Caudate nucleus (tissue), 63 donors: ENCODE measurements at places on chromosomes 3 and 15.

DNA sequence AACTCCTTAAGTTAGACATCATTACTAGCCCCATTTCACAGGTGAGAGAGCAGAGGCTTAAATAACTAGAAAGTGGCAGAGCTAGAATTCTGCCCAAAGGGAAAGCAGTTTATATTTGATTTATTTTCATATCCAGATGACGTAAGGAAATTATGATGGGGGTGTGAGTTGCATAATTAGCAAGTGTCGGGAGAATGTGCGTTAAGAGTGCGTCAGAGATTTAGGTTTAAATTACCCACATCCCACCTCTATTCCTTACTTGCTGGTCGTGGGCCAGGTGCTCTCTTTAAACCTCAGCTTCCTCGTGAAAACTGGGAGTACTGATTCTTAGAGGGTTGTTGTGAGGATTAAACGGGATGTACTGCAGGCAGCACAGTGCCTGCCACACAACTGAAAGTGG, 32.3 kb downstream of the FSTL1 start:
- DNase-seq = no peak

DNA sequence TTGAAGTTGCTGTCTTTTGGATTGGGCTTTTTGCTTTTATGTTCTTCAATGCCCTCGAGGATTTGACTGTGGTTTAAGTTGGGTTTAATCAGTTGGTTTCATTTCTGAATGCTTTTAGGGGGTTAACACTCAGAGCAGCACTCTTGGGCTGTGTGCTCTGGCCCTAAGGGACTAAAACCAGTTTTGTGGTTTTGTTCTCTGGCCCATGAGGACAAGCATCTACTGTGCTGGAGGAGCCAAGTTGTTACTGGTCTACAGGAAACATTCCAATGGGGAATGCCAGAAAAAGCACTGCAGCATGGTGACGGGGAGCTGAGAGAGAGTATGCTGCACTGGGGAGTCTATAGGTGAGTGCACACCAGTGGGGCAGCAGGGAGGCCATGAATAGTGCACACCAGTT, 596.9 kb downstream of the ZBBX start:
- no peak for DNase-seq

- peak; percentile 80 for DNase-seq
These were observed 97.3 kb downstream of the NPAP1 start for GRCh38 chr15:24772686-24773373.

DNA sequence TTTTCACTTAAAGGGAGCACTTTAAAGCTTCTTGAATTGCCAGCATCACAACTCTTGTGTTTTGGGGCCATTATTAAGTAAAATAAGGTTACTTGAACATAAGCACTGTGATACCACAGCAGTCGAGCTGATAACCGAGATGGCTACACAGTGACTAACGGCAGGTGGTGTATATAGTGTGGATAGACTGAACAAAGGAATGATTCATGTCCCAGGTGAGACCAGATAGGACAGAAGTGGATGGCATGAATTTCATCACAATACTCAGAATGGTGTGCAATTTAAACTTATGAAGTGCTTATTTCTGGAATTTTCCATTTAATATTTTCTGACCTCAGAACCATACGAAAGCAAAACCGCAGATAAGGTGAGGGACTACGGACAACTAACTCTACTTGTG, 40.2 kb downstream of the PBRM1 start:
- no peak for DNase-seq

- DNase-seq = no peak
These were observed 62.7 kb upstream of the CCR4 start for GRCh38 chr3:32888739-32889138.

- DNase-seq = peak; percentile 51
These were observed 12.0 kb downstream of the MESD start for GRCh38 chr15:80977627-80978036.

DNA sequence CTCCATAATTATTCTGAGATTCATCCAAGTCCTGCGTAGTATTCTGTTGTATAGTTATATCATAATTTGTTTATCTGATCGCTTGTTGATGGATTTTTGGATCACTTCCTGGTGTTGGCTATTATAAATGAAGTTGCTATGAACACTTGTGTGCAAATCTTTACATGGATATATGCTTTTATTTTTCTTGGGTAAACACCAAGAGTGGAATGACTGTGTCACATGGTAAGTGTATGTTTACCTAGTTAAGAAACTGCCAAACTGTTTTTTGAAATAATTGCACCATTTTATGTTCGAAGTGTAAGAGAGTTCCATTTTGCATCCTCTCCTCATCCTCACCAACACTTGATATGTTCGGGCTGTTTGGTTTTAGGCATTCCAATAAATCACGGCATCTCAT, 360.4 kb upstream of the FRG2C start:
- DNase-seq = no peak

DNA sequence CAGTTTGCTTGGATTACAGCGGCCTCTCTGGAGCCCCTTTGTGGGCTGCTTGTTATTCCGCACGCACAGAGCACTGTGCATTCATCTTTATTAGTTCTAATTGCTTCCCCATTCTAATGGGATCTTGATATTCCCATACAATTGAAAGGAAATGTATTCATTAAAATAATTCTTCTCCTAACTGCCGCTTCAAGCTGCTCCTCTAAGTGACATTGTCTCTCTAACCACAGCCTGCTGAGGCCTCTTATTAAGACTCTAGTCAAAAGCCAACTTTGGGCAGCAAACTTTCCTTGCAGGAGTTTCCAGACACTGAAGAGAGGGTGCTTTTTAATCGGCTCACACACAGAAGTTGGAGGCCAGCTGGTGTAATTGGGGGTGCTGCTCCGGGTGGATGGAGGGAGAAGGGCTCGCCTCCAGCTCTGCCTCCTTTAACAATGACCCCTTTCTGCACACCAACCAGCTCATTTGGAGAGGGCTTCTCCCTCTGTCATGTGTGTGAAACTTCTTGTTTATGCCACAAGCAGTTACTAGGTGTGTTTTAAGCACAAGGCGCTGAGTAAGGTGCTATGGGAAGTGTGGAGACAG, 5.6 kb upstream of the MAGEF1 start:
- no peak for DNase-seq

DNA sequence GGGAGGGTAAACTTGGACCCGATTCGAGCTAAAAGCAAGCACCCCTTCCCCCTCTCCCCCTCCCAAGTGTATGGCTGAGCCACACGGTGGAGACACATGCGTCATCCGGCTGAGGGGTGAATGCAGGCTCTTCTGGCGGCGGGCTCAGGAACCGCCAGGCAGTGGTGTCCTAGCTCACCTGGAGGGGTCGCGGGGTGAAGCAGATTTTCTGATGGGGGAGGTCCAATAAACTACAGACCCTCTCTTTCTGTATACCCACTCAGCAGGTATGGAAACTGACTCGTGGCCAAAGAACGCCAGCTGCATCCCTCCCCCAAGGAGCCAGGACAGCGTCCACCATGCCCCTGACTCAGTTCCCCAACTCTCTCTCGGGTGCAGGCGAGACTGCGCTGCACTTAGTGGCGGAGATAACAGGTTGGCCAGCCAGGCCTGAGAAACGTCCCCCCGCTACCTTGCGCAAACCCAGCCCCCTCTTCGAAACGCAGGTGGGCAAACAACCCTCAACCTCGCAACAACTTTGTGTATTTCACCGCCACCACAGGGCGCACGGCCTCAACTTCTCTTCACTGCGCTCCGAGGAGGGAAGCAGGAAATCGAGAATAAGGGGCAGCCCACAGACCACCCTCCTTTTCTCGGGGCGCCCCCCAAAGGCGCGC, 1.3 kb downstream of the MAGI1 start:
- DNase-seq = no peak

DNA sequence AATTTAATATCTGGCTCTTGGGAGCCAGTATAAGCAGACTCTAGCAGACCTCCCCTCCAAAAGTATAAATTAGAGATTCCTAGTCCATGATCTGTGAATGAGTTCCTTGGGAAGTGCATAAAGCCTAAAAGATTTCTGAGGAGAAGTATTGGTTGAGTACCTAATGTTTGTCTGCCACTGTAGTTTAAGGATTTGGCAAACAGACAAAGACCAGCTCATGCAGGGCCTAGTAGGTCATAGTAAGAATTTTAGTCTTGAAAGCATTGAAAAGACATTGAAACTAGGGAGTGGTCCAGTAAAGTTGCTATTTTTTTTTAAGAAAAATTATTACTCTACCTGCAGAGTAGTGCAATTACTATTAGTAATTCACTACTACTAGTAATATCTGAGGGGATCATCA, 67.5 kb downstream of the SPRED1 start:
- no peak for DNase-seq

DNA sequence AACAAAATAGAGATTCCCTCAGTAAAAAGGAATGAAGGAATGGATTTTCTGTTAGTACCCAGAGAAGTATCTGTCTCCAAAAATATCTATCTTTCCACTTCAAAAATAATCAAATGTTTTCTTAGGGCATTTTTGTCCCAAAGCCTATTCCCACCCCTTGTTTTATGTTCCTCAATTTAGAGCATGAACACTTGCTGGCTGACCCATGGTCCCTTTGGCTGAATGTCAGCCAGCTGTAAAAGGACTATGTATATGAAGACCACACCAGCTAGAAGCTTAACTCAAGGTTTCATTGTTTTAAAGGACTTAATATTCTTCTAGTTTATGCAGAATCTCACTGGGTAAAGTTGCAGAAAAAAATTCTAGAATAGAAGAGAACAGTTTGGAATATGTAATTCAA, 931.2 kb downstream of the MCTP2 start:
- no peak for DNase-seq

DNA sequence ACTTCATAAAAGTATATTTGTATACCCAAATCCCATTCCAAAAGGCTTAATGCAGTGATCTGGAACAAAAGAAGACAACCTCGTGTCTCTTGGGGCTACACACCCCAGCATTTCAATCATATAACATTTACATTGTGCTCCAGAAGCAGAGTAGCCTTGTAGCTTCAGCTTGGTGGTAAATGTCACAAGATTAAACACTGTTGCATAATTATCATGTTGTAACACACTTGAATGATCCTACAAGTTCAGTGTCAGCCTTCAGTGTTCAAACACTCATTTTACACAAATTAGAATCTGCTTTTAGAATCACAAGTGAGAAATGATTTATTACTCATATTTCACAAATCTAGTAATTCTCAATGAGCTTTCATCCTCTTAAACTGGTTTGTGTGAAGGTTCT, 122.6 kb downstream of the CNTN3 start:
- no peak for DNase-seq
